Urinary bladder (tissue), 4 donors: ENCODE measurements at places on chromosomes 16 and 17. TPM values are rescaled to one million over a fixed set of nuclear protein-coding genes. Genes with fewer than 3 reads are reported as not detected.

- DNase-seq: no peak
Observed at GRCh38 chr17:40495140-40495539, 6.3 kb downstream of the TNS4 start.

DNA sequence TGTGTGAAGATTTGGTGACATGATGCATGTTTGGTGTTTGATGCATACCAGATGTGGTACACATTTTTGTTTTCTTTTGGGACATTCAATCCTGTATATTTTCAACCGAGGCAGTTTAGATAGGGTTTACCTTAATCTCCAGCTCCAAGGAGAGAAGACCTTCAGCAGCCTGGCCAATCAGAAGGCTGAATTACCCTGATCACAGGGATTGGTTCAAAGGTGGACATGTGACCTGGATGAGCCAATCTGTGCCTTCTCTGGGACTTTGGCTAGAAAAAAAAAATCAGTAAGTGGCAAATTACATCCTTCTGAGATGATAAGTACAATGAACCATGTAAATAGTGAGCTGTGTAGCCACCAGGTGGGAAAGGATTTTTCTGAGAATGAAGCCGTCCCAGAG, 205.1 kb downstream of the SHISA9 start:
- DNase-seq: no peak

GRCh38 chr17:66543526-66543925, 241.1 kb downstream of the PRKCA start:
- DNase-seq: no peak

- DNase-seq: no peak
Observed at GRCh38 chr17:1532836-1533602, 16.6 kb upstream of the INPP5K start.

- no peak for DNase-seq
Observed at GRCh38 chr17:1377334-1377733, 22.7 kb downstream of the YWHAE start.

- DNase-seq: no peak
Observed at GRCh38 chr16:58317608-58318152, 22.9 kb upstream of the PRSS54 start.

DNA sequence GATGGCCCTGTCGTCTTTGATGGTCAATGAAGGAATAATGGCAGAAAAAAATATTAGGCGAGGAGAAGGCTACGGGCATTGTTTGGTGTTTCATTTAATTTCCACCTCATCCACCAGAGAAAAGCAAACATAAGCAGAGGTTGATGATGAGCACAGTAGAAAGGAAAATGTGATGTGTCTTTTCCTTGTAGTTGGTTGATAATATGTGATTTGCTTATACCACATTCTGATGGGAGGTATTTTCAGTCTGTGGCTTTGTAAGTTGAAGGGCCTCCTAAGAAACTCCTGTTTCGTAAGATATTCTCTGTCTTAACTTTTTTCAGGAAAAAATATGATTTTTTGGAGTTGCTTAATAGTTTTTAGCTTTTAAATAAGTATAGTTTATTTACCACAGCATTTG, 215.7 kb downstream of the PRKCA start:
- DNase-seq: no peak

GRCh38 chr16:80862160-80862705, 57.8 kb upstream of the CDYL2 start:
- DNase-seq: no peak

KRT20 gene
- 2.2 TPM for polyA plus RNA-seq

SLFN14 gene
- polyA plus RNA-seq: not detected

ABCA8 gene
- 43.6 TPM for polyA plus RNA-seq

NAT9 gene
- 33.3 TPM for polyA plus RNA-seq
